ENCODE measurements at places on chromosomes 4 and X.

- DNase-seq, result no peak
Measured at GRCh38 chr4:90152024-90152423, 24.8 kb downstream of the CCSER1 start.

DNA sequence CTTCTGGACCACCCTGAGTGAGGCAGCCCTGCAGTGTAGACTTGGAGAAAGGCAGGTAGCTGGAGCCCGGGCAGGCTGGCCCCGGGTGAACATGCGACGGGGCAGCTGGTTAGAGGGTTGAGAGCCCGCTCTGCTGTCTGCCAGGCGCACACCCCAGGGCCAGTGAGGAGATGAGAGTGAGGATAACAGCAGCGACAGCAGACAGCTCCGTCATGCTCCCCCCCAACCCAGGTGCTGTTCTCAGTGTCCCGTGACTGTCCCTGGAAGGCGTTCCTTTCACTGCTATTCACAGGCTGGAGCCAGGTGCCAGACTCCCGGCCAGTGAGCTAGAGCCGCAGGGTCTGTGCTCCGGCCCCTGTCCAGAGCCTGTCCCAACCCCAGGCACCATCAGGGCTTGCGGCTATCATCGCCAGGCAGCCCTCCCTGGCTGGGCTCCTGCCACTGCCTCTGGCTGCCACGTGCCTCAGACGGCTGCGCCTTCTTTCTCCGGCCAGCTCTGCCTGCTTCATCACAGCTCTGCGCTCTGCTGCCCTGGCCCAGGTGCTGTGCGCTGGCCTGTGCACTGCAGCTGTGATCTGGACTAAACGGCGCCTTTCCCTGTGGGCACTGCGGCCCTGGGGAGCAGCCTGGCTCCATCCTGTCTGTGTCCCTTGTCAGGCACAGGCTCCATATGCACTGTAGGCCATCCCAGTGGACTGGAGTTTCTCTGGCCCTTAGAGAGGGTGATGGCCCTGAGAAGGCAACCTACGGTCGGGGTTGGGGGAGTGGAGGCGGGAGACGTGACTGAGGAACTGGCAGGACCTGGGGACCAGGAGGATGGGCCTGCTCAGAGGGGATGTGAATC lies 19.8 kb downstream of the NSG1 start:
- no peak for DNase-seq

DNA sequence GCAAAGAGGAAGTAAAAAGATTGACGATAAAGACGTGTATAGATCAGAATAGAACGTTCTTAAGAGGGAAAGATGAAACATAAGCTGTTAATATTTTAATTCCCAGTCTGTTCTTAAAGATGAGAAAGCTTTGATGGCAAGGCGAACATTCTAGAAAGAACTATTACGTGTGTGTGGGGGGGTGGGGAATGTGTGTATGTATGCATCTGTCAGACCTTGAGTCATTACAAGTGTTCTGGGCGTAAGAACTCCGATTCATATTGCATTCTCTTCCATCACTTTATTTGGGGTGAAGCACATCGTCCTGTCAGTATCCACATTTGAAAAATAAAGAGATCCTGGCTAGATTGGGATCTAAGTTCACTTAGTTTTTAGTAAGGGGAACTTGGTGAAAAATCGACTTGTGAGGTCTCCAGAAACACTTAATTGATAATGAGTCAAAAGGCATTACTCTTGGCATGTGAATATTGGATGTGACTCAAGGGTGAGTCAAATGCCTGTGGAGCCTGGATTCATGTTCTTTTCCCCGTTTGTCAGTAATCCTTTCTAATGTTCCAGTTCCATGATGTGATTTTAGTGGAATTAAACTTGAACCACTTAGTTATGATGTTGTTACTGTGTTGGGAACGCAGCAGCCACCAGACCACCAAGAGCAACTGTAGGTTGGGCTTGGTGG lies 3.1 kb downstream of the SMS start:
- peak; percentile 85 for DNase-seq

DNA sequence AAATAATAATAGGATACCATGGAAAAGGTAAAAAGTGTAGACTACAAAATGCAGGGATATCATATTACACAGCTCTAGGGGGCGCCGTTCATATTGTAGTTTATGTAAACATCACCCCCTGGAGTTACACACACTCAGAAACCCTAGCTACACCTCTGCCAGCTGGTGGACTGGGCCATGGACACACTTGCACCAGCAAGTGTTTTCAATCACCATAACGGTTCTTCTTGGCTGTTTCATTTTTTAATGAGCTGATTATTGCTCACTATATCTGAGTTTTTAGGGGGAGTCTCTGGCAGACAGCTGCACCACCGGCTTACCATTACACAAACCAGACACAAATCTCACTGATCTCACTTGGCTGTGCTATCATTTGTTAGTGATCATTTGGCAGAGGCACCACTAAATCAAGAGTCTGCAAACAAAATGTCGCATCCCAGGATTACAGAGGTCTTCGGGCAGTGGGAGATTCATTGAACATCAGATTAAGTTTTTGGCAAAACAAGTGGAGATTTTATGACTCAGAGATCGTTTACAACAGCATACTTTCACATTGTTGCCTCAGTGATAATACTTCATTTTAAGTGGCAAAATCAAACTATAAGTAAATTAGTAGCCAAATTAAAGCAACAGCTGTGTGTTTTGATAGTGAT lies 185.7 kb downstream of the UNC5C start:
- DNase-seq, result peak; percentile 1

- DNase-seq, result peak; percentile 59
Measured at GRCh38 chr4:110119337-110119736, 79.1 kb downstream of the ELOVL6 start.

DNA sequence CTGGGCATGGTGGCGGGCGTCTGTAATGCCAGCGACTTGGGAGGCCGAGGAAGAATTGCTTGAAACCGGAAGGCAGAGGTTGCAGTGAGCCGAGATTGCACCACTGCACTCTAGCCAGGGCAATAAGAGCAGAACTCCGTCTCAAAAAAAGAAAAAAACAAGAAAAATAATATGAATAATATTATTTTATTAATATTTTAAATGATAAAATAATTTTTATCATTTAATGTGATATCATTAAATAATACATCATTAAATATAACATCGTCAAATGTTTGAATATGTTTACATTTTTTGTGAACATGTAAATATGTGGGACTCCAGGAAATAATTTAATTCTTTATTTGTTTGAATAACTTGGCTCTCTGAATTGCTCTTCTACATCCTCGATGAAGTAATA lies 15.5 kb downstream of the UNC5C start:
- no peak for DNase-seq

DNA sequence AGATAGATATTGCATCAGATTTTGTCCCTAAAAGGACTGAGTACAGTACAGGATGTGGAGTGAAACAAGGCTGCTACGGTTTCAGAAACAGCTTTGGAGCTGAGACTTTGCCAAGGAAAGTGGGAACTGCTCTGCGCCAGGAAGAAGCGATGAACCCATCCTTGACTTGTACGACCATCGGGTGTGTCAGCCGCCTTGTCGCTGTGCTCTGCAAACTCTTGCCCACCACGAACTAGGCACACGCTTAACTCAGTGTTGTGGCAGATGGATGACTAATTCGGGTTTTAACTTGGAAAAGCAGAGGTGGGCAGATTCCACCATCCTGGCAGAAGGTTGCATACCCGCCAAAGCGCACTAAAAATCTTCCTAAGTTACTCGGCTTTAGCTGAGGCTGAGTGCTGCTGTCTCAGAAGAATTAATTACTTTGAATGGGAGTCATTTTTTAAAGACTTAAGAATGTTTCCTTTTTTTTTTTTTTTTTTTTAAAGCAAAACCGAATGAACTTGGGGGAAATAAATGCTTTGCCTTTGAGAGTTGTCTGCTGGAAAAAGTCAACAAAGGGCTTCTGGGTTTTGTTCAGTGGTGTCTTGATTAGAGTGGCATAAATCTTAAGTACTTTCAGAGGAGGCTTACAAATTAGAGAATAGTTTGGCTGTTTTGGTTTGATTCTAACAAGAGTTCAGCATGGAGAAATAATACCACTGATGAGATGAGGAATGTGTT lies 69.5 kb downstream of the SHROOM2 start:
- DNase-seq, result no peak

GRCh38 chrX:137565921-137566745 lies at the start of gene ZIC3:
Gene ZIC3, plus strand, starts transcription at chrX:137566127. Its CDS starts 565 bp downstream, at chrX:137566692.
- no peak for DNase-seq

GRCh38 chr4:10456595-10457254 lies 501 bp downstream of the ZNF518B start:
- DNase-seq, result peak; percentile 43

- DNase-seq, result no peak
Measured at GRCh38 chr4:181477591-181477990, 765.6 kb upstream of the TENM3 start.

GRCh38 chr4:6352031-6352692 lies 82.5 kb downstream of the WFS1 start:
- no peak for DNase-seq

DNA sequence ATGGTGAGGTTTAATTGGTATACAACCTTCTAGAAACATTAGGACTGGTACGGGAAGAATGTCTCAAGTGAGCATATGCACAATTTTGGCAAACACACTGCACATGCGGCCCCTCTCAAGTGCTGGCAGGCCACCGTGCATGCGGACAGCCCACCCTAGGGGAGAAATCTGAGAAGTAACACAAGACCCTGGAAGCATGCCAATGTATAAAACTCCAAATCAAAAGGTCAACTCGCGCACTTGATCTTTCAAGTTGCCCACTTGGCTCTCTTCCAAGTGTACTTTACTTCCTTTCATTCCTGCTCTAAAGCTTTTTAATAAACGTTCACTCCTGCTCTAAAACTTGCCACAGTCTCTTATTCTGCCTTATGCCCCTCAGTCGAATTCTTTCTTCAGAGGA lies 488.3 kb downstream of the CFAP47 start:
- DNase-seq, result no peak

- no peak for DNase-seq
Measured at GRCh38 chrX:1111601-1112300, 100.7 kb downstream of the CRLF2 start.

- DNase-seq, result no peak
Measured at GRCh38 chr4:508675-509638, 9.9 kb downstream of the PIGG start.

DNA sequence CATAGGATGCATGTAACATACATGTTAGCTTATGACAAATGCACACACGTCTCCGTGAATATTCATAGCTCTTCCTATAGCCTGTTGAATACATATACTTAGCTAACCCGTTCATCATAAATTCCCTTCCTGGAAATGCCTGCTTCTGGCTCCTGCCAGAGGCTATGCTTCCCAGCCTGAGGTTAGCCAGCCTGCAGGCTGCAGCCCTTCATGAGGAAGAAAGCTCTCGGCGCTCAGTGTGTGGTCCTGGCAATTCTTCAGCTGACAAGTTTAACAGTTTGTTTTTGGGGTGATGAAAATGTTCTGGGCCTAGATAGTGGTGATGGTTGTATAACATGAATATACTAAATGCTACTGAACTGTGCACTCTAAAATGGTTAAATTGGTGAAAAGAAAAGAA lies 48.8 kb upstream of the MAN2B2 start:
- no peak for DNase-seq

GRCh38 chrX:10360116-10360515 lies 203.3 kb downstream of the CLCN4 start:
- no peak for DNase-seq

DNA sequence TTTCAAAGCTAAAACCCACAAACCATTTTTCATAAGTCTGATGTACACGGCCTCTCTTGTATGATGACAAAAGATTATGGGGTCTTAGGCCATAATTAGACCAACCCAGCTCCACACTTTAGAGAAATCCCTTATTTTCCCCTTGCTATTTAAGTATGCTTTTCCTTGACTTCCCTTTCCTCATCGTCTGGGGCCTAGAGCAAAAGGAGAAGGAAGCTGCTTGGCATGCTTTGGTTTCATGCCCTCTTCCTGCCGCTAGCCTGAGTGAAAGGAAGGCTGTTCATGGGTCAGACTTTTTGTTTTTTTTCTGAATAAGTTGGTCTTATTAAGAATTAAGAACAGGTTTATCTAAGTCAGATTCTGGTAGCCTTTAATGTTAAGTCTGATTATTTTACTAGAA lies 10.6 kb upstream of the RASGEF1B start:
- no peak for DNase-seq

- no peak for DNase-seq
Measured at GRCh38 chr4:158861281-158861680, 92.5 kb downstream of the FNIP2 start.

DNA sequence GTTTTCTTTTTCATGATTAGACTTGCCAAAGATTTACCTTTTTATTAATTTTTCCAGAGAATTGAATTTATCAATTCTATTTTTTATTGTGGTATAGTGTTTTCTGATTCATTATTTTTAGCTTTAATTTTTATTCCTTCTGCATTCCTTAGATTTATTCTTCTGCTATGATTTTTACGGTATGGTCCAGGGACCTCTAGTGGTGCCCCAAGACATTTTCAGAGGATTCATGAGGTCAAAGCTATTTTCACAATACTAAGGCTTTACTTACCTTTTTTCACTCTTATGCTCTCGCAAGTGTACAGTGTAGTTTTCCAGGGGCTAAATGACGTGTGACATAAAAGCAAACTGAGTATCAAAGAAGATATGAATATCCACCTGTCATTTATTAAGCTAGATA lies 8.0 kb downstream of the RADX start:
- DNase-seq, result no peak

DNA sequence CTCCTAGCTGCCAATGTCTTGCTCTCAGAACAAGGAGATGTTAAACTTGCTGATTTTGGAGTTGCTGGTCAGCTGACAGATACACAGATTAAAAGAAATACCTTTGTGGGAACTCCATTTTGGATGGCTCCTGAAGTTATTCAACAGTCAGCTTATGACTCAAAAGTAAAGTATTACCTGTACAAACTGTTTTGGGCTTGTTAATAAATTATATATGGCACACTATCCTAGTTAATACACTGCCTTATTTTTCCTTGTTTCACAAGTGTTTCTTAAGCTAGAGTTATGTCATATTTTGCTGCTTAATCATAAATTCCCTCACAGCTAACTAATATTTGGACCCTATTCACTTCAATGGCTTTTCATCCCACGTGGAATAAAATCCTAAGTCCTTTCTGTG lies 45.3 kb downstream of the STK26 start:
- peak; percentile 32 for DNase-seq

DNA sequence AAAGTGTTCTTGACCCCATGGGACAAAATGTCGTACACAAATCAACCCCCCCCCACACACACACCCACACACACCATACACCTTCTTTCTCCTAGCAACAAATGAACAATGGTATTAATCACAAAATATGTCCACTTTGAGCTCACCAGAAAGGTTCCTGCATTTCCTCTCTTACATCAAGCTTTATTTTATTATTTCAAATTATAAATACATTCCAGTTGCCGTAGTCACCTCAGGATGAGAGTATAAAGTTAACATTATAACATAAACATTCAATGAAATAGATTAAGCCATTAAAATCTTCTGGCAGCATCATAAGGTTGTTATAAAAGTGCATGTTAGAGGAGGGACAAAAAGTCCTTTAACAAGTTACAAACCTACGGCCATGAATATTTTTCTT lies 7.3 kb downstream of the XK start:
- DNase-seq, result peak; percentile 17

All from mammary epithelial cell (primary cell).